Common myeloid progenitor, CD34-positive (primary cell): ENCODE measurements at places on chromosomes 3 and 15.

DNA sequence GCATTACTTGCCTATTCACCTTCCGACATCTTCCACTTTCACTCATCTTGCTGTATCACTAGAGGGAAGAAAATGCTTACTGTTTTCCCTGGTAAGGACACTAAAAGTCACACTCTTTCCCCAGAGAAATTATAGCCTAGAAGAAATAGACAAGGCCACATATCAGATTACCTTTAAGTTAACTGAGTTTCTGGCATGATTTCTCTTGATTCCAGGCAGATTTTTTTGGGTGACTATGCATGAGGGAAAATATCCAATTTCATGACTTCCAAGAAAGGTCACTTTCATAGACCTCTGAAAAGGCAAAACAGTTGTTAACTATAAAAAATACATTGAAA lies 30.3 kb downstream of the TCF12 start:
- no peak for DNase-seq

DNA sequence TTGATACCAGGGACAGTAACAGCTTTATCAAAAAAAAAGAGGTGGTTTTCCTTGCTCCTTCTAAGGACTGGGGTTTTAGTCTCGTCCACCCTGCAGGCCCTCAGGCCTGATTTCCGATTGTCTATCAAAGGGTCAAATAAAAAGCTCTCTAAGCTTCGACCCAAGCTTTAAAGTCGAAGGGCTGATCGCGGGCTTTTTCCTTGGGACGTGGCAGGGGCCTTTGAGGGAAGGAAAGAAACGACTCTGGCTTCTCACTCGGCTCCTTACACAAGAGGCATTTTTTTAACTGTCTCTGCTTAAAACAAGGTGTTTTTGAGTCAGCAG lies 354 bp upstream of the KLHL24 start:
- DNase-seq: no peak

DNA sequence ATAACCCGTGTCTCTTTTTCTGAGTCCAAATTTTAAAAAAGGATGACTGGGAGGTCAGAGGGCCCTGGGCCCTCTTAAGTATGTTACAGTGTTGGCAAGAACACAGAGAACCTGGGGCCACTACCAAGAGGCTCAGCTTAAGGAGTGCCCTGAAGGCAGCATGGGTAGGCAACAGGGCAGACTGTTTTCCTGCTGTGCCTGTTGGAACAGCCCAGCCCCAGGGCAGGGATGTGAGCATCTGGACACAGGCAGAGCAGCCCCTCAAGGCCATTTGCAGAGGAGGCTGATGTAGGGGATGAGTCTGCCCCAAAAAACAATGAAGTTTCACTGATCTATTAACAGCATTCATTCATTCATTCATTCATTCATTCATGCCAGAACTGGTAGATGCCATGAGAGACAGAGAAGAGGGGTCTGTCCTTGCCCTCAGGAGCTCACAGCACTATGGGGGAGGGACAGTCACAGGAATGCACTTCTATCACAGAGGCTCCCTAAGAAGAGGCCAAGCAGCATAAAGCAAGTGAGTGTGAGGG lies 2.2 kb upstream of the LTF start:
- DNase-seq: no peak

DNA sequence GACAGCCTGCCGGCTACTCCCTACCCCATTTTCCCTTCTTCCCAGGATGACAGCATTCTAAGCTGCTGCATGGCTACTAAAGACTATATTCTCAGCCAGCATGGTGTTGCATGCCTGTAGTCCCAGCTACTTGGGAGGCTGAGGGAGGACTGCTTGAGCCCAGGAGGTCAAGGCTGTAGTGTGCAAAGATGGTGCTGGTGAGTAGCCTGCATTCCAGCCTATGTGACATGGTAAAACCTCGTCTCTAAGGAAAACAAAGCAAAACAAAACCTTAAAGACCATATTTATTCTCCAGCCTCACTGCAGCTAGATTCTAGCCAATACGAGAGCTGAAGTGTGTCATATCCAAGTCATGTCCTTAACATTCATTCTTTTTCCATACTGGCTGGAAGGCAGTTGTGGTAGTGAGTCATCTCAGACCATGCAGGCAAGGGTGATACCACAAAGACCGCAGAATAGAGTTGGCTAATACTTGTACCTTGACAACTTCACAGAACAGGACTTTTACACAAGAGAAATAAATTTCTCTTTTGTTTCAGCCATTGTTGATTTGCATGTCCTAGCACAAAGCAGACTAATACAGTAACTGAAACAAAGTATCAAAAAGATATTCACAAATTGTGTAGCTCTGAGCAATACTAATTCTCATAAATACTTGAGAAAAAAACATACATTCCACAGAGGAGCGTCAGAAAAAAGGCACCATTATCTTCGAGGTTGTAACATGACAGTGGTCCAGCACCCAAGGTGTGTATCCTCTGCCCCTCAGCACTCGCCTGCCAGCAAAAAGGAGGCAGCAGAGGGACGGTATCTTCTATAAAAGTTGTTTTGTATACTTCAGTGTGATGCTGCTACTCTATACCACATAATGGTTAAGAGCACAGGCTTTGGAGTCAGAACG lies 14.8 kb downstream of the PBRM1 start:
- DNase-seq: peak; percentile 87

DNA sequence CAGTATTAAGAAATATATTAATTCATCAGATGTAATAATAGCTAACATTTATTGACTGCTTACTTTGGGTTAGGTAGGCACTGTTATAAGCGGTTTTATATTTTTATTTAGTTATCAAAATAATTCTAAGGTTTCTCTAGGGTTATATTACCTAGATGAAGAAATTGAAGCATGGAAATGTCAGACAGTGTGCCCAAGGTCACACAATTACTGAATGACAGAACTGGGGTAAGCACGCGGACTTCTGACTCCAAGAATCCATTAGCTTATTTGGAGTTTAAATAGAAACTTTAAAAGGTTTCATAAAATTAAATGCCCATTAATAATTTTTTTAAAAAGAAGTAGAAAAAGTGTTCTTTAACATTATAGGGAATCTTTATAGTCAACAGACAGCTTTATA lies 74.3 kb downstream of the CALML4 start:
- DNase-seq: no peak

- DNase-seq: no peak
Measured at GRCh38 chr15:62491642-62492041, 326.6 kb upstream of the C2CD4B start.

GRCh38 chr15:59997070-59997701 lies 6.9 kb upstream of the FOXB1 start:
- peak; percentile 54 for DNase-seq

DNA sequence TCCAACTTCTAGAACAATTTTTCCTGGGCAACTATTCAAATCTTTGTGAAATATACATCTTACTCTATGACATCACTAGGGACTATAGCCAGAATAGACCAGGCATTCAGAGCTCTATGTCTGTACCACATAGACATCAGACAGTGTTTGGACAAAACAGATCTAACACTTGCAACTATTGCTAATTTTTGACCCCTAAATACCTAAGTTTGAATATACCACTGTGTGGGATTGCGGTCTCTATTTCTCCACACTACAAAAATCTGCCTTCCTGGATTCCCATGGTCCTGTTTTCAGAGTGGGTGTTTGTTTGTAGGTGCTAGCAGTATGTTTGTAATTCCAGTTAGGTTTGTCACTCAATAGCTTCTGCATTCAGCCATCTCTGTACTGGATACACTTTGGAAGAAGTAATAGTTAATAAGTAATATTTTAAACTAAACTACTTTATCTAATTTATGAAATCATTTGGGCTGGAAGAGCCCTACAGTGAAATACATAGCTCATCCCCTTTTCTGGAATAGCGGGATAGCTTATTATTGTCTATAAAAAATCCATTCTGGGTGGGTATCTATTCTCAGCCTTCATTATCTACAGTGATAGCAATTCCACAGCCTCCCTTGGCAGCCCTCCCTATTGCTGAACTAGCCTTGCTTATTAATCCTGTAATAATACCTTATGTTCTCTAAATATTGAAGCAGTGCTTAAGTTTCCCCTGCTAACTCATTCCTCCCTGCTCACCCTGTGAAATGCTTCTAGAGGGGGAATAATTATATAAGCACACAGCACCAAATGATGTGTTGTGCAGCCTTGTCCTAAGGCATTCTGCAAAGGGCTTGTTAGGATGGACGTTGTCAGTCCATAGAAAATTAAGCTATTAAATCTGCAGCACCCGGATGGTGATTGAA lies 49.4 kb downstream of the RBMS3 start:
- DNase-seq: no peak

DNA sequence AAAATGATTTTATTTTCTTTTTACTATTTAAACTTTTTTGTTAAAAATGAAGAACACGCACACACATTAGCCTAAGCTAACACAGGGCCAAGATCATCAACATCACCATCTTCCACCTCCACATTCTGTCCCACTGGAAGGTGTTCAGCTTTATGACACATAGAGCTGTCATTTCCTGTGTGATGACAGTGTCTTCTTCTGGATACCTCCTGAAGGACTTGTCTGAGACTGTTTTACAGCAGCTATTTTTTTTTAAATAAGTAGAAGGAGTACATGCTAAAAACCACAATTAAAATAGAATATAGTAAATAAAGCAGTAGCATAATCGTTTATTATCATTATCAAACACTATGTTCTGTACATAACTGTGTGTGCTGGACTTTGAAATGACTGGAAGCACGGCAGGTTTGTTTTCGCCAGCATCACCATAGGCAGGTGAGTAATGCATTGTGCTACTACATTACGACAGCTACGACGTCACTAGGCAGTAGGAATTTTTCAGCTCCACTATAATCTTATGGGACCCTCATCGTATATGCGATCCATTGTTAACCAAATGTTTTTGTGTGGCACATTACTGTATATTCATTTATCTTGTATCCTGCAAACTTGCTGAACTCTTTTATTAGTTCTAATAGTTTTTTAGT lies 72.8 kb downstream of the KLF15 start:
- DNase-seq: no peak

DNA sequence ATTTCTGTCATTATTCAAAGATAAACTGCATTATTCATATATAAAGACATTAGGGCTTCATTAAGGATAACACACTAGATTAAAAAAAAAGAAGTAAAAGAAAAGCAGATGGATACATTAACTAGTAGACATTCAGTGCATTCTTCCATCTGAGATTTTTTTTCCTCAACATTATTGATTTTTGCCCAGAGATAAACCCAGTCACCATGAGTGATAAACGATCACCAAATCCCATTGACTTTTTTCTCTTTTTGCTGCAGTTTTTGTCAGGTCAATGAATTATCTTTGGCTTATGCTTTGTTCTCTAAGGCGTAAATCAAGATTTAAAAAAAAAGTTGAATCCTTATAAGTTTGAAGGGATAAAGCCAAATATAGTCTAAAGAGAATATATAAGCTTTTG lies 925.0 kb downstream of the GBE1 start:
- DNase-seq: no peak

DNA sequence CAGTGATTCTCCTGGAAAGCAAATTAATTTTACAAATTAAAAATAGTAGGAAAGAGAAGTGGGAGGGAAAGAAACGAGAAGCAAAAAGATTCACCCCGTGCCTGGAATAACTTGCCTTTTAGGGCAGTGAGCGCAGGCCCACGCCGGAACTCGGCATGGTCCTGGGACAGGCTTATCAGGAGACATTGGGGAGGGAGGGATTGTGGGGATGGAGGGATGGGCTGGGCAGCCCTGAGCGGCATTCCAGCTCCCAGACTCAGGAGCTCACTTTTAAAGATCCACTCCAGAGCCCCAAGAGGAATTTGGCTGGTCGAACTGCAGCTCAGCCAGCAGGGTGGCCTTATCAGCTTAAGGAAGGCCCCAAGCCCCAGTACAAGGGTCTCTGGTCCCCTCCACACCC lies 117.9 kb downstream of the ADCY5 start:
- no peak for DNase-seq

DNA sequence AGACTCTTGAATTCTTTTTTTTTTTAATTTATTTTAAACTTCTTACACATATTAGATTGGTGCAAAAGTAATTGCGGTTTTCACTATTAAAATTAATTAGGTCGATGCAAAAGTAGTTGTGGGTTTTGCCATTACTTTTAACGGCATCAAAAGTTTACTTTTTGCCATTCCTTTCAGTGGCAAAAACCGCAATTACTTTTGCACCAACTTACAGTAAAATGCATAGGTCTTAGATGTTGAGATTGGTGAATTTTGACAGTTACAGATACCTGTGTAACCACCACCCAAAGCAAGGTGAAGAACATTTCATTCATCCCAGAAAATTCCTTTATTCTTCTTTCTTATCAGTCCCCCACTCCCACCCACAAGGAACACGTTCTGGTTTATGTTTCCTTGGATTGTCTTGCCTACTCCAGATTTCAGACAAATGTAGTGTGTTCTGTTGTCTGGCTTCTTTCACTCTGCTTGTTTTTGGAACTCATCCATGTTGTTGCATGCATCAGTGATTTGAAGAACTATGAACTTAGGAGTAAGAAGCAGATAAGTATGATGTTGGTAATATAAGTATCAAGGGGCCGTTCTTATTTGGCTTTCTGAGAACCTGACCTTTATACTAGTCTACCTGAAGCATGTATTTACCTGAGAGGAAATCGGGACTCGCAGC lies 198.4 kb upstream of the UBE2E1 start:
- DNase-seq: no peak

GRCh38 chr3:42830437-42831320 lies 21.4 kb downstream of the ACKR2 start:
- peak; percentile 78 for DNase-seq

GRCh38 chr15:71807125-71807629 lies 3.2 kb upstream of the NR2E3 start:
- DNase-seq: no peak

GRCh38 chr3:16494814-16495431 lies 18.6 kb downstream of the RFTN1 start:
- DNase-seq: peak; percentile 91

DNA sequence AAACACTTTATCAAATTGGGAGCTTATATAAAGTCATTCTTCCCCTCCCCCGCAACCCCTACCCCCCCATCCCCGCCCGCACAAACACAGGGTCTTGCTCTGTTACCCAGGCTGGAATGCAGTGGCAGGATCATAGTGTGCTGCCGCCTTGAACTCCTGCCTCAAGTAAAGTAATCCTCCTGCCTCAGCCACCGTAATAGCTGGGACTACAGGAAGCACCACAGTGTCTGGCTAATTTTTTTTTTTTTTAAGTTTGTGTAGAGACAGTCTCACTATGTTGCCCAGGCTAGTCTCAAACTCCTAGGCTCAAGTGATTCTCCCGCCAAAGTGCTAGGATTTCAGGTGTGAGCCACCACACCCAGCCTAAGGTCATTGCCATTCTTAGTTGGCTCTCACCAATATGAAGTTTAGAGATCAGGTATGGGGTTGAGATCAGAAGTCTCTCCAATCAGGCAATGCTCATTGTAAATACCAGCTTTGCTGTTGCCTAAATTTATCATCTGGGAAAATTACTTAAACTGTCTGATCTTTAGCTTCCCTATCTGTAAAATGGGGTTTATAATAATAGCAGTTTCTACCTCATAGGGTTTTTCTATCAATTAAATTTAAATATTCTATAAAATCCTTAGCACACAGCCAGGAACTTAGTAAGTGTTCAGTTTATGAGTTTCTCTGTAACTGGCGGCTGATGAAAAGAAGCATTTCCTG lies 60.3 kb downstream of the TGFBR2 start:
- peak; percentile 37 for DNase-seq
